ENCODE measurements at places on chromosomes 3 and 15. TPM values are rescaled to one million over a fixed set of nuclear protein-coding genes. Genes with fewer than 3 reads are reported as not detected.

- DNase-seq: no peak
These were observed 479.4 kb downstream of the FOXP1 start for GRCh38 chr3:71104121-71104541.

The C3orf22 gene
- total RNA-seq: not detected

- no peak for DNase-seq
These were observed 239.0 kb upstream of the NAALADL2 start for GRCh38 chr3:174620138-174620537.

GRCh38 chr3:54312156-54312899 is 190.0 kb downstream of the CACNA2D3 start:
- DNase-seq: no peak

- peak; percentile 70 for DNase-seq
These were observed 137.5 kb downstream of the XXYLT1 start for GRCh38 chr3:195133462-195133861.

DNA sequence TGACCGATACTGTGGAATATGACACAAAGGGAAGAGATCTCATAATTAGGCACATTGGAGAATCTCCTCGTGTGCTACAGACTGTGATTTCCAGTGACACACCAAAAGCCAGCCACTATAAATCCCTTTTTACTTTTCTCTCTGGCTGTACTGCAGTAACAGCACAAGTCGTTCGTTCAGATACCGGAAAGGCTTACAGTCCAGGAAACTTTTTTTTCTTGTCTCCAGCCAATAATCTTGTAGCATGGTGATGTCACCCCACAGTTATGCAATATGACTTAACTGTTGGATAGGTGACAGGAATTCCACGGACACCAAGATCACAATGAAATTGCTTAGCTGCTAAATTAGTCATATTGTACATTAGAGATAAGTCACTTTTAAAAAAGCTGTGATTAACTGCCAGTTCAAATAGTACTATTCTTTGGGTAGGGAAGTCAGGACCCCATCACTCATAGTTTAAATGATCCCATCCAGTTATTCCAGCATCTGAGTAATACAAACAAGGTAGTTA is 36.3 kb upstream of the TSC22D2 start:
- DNase-seq: no peak

The AHSG gene
- total RNA-seq: not detected

The BOC gene
- not detected for total RNA-seq

The SLC27A2 gene
- 29.5 TPM for total RNA-seq

The NR1I2 gene
- 0.20 TPM for total RNA-seq
